ENCODE measurements at places on chromosomes 5 and 9.

- DNase-seq: no peak
These were observed 199.4 kb downstream of the AUH start for GRCh38 chr9:91162311-91162710.

DNA sequence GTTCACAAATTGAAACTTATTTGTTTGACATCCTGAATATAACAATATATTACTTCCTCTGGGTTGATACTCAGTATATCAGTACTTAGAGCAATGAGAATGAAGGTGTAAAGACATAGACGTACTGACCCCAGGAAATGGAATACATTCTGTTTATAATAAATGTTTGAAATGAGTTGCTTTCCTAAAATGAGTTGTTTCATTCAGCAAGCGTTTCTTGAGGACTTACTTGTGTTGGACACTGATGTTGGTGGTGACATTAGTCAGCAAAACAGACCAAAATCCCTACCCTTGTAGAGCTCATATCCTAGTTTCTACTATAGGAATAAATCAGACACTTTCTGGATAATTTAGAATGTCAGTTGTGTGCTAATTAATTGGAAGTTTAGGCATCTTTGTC is 184.3 kb downstream of the ZDHHC21 start:
- no peak for DNase-seq

DNA sequence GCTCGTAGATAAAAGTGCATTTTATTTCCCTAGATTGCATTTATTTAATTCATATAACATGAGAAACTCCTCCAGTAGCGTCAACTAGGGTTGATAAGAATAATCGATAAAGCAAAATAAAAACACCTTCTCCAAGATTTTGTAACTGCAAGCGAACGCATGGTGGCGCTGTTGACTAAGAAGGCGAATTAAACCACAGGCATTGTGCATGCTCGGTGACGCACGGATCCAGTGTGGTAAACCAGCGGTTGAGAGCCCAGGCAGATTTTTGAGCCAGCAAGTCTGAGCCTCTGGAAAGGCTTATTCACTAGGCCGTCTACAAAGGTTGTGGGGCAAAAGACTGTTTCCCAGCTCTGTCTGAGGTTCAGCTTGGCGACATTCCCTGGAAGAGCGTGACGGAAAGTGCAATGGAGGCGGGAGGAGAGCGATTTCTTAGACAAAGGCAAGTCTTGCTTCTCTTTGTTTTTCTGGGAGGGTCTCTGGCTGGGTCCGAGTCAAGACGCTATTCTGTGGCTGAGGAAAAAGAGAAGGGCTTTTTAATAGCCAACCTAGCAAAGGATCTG is at the start of gene PCDHB3:
Gene PCDHB3, plus strand, starts transcription at position 231 of the 563 bp plus-strand sequence. Its CDS starts 177 bp downstream, at position 408.
- no peak for DNase-seq

DNA sequence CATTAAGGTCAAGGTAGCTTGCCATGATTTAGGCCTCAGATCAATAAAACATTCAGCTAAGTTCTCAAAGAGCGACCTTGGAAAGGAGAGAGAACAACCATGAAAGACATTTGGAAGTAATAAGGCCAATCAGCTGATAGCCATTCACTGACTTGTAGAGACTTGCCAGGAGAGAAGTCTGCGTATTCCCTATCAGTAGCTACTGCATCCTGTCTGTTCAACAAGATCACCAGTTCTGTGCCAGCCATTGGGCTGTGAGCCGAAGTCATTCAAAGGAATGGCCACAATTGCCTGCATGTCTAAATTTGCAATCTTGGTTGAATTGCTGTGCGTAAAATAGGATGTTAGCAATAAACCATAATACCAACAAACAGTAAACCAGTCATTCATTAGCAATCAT is 219.8 kb downstream of the FBXL7 start:
- no peak for DNase-seq

GRCh38 chr9:127586537-127586936 is 25.5 kb upstream of the STXBP1 start:
- peak; percentile 82 for DNase-seq

- DNase-seq: no peak
These were observed 13.8 kb downstream of the SMIM15 start for GRCh38 chr5:61148515-61148914.

- no peak for DNase-seq
These were observed 40.8 kb downstream of the GSN start for GRCh38 chr9:121308765-121309164.

DNA sequence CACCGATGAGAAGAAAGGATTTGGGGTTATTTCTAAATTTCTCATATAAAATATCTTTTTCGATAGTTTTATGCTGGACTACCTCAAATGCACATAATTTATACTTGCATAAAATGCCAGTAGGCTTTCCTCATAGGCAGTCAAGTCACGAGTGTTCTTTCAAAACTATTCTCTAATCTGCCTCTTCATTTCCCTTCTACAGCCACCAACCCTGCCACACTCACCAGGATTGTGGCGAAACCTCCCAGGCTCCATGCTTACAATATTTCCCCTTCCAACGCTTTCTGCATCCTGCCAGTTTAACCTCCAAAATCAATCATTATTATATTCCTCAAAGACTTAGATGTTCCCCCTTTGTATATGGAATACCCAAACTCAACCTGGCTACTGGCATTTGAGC is 65.4 kb downstream of the FRMD3 start:
- DNase-seq: no peak

GRCh38 chr9:91033797-91034196 is 232.2 kb downstream of the SYK start:
- no peak for DNase-seq

DNA sequence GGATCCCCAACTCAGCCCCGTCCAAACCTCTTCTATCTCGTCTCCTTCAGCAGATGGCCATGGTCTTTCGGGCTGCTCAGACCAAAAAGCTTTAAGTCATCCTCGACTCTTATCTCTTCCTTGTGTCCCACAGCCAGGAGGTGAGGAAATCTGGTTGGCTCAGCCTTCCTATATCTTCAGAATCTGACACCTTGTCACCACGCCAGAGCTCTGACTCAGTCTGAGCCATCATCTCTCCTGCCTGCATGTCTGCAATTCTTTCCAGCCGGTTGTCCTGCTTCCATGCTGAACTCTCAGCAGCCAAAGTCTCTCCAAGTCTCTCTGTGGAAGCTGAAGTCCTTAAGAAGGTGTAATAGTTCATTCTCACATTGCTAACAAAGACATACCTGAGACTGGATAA is 419.3 kb upstream of the ADAMTS16 start:
- DNase-seq: no peak

DNA sequence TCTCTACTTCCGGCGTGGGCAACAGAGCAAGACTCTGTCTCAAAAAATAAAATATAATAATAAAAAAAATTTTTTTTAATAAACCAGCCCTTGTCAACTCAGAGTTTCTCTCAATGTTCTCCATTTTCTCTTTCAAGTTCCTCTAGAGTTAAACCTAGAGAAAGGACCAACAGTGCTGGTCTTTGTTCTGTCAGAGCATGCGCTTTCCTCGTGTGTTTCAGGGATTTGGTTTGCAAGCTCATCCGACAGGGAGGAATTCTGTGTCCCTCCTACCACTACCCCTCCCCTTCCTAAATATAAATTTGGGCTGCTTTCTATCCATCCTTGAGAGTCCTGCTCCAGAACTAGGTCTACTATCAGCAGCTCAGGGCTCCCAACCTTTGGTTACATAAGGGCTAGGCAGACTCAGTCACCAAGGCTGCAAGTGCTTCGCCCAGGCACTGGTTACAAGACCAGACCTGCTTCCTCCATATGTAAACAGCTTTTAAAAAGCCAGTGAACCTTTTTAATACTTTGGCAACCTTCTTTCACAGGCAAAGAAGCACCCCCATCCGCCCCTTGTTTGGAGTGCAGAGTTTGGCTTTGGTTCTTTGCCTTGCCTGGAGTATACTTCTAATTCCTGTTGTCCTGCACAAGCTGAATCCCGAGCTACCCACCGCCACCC is 13.5 kb downstream of the SETX start:
- no peak for DNase-seq

DNA sequence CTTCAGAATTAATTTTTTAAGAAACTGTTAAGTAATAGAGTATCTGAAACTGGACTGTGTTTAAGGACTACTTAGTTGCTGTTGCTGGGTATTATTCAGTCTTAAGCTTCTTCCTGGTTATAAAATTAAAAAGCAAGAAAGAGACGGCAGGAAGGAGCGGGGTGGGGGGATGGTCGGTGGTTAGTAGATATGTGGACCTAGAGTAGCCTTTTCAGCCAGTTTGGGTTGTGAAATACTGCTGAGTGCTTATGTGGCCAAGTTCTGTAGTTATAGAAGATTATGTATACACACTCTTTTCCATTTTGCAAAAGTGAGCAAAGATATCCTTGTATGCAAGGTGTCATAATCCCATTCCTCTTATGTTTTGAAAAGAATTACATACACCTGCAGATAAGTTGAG is 28.5 kb downstream of the TRIO start:
- no peak for DNase-seq

DNA sequence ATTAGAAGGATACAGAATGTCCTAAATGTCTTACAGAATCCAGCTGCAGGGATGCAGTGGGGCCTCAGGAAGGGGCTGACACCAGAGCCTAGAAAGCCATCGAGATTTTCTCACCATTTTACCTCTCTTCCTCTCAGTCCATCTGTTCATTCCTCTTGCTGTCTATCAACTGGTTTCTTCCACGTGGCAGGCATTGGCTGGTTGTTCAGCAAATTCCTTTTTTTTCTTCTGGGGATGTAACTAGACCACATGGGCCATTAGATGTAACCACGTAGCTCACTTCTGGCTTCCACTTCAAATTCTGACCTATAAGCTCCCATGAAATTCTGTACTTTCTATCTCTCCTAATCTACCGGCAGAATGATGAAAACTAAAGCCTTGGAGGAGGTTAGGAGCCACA is 93.6 kb upstream of the MTAP start:
- no peak for DNase-seq

DNA sequence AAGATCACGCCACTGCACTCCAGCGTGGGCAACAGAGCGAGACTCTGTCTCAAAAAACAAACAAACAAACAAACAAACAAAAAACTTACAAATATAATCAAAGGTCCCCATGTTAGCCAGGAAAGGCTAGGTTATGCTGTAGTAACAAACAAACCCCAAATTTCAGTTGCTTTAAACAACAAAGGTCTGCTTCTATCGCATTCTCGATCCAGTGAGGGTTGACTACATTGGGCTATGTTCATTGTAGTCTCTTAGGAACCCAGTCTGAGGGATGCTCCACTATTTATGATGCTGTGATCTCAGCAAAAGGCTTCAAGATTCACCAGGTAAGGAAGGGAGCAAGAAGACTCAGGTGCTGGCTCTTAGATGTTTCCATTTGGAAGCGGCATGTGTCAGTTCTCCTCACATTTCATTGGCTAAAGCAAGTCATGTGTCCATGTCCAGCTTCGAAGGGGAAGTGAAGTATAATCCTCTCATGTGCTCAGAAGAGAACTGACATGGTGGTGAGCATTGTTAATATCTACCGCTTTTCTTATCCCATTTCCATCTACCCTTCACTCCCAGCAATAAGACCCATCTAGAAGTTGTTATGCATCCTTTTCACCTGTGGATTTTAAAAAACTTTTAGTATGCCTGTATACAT is 26.5 kb upstream of the NEK6 start:
- DNase-seq: no peak

DNA sequence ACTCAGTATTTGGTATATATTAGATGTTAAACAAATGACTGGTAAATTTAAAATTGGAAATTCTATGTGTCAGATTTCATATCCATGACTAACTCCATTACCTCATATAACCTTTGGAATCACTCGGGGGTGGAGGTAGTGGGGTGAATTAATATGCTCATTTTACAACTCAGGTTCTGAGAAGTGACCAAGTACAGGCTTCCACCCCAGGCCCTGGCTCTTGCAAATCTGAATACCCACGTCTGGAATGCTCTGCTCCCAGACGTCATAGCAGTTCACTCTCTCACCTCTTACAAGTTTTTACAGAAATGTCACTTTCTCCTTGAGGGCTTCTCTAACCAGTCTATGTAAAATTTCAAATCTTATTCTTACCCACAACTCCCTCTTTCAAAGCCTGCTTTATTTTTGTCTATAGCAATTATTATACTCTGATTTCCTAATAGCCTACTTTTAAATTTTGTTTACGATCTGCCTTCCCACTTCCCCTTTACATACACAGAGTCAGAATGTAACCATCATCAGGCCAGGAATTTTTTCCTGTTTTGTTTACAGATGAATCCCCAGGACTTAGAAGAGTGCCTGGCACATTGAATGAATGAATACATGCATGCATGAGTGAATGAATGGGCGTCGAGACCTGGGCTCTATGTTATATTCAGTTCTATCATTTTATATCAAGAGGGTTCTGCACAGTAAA is 134.1 kb upstream of the IFNE start:
- DNase-seq: peak; percentile 75

DNA sequence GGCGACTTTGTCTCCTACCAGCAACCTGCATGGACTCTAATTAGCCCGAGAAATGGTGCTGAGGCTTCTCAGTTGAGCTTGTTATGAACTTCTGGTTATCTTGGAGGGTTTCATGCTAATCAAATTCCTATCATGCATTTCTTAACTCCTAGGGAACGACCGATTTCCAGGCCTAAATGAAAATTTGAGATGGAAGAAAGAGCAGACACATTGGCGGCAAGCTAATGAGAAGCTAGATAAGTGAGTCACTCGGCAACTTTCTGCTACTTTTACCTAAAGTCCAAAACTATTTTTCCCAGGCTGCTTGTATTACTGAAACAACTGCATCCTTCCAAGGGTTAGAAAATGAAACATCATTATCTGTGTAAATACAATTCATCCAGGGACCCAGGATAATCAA is 207.2 kb downstream of the DOCK8 start:
- no peak for DNase-seq

DNA sequence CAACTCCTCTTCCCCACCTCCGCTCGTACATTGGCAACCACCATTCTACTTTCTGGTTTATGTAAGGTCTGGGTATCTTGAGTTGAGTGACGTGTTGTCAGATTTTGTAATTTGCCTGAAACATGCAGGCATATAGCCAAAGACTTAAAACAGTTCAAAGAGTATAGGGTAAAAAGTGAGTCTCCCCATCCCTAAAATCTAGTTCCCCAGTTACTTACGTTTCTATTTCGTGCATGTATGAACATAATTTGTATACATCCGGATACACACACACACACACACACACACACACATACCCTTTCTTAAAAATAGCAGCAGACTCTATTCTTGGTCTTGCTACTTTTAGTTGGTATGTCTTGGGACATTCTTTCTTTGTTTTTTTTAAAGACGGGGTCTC is 915 bp downstream of the HSDL2 start:
- DNase-seq: no peak

- no peak for DNase-seq
These were observed 81.3 kb downstream of the ANKRD33B start for GRCh38 chr5:10645146-10645545.

GRCh38 chr5:168793841-168794837 is 215.0 kb upstream of the PANK3 start:
- no peak for DNase-seq

DNA sequence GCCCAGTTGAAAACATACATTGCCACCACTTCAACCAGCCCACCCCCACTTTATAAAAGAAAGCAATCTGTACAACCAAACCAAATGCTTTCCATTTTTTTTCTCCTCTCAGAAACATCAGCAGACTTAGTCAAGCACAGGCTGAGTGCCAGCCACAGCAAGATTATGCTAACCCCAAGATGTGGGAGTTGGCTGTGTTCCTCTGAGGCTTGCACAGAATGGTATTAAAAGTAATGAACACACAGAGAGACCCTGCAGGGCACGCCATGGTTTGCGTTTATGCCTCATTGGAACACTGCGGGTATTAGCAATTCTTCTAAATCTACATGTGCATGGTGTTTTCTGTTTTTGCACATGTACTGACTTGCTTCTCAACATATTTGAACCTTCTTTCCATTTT is 419.9 kb upstream of the GRAMD2B start:
- peak; percentile 34 for DNase-seq

- no peak for DNase-seq
These were observed 33.4 kb upstream of the SLC25A51 start for GRCh38 chr9:37937366-37937765.

GRCh38 chr5:143200781-143201398 is 202.6 kb downstream of the NR3C1 start:
- DNase-seq: peak; percentile 25

Measured in amniotic stem cell (primary cell).